Right renal cortex interstitium (tissue), 3 donors: ENCODE measurements at places on chromosomes 5 and 9. TPM values are rescaled to one million over a fixed set of nuclear protein-coding genes. Genes with fewer than 3 reads are reported as not detected.

ADAM19 gene
- 7.7 TPM for polyA plus RNA-seq

SHISAL2B gene
- not detected for polyA plus RNA-seq

ADRA1B gene
- 2.4 TPM for polyA plus RNA-seq

RPL35 gene
- 776 TPM for polyA plus RNA-seq

HAVCR2 gene
- 10.5 TPM for polyA plus RNA-seq

GFI1B gene
- 0.72 TPM for polyA plus RNA-seq

SHLD3 gene
- polyA plus RNA-seq = 4.8 TPM

DOK3 gene
- 4.3 TPM for polyA plus RNA-seq

SH3TC2 gene
- polyA plus RNA-seq = 0.88 TPM

TLX3 gene
- polyA plus RNA-seq = not detected

MCTP1 gene
- 4.2 TPM for polyA plus RNA-seq

GRIA1 gene
- 3.4 TPM for polyA plus RNA-seq

C8G gene
- polyA plus RNA-seq = 0.46 TPM

TRIP13 gene
- 13.9 TPM for polyA plus RNA-seq

DNA sequence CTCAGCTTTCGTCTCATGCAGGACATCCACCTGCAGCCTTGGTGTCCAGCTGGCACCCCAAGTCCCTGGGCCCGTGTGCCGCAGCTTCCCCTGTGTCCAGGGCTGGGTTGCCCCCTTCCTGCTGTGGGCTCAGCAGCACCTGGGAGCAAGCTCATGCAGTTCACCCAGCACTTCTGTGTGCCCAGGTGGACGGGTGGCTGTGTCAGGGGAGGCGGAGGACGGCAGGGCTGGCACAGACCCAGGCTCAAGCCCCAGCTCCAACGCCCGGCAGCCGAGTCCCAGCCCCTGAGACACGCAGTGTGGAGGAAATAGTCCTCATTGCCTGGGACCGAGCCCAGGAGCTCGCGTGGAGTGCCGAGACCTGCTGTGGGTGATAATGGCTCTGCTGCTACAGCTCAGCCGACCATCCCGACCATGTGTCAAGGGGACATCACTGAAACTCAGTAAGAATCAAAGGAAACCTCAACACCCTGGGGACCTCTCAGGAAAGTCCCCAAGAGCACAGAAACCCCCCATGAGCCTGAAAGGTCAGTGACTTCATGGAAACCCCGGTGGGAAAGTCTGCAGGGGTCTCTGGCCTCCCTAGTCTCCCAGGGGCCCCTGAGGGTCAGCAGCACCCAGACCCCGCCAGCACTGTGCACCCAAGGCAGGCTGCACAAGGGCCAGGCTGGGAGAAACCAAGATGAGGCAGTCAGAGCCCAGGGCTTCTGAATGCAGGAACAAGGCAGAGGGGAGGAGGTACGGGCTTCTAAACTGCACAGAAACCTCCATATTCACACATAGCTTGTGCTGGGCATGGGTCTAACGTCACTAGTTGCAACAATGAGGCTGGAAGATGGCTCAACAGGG lies 38.8 kb downstream of the LPCAT1 start:
- DNase-seq = no peak

GRCh38 chr5:6115852-6116251 lies 262.5 kb downstream of the MED10 start:
- DNase-seq = no peak

DNA sequence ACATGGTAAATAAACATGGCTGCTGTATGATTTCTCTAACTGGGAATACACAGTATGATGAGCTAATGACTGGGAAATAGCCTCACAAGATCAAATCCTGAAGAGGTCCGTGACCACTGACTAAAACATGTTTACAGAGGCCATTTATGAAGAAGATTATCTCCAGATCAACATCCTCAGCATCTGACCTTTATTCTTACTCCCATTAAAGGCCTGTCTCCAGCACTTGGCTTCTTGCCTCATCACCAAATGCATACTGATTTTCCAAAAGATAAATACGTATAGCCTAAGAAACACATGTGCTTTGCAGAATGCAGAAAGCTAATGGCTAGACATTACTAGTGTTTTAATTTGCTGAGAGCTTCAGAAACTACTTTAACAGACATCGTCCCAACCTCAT lies 108.0 kb upstream of the TSLP start:
- no peak for DNase-seq

GRCh38 chr9:108258640-108259039 lies 597.1 kb downstream of the ACTL7B start:
- no peak for DNase-seq

- DNase-seq = no peak
Observed at GRCh38 chr5:170755679-170756456, 27.7 kb upstream of the GABRP start.

- no peak for DNase-seq
Observed at GRCh38 chr5:122413722-122414121, 101.7 kb downstream of the SNCAIP start.

DNA sequence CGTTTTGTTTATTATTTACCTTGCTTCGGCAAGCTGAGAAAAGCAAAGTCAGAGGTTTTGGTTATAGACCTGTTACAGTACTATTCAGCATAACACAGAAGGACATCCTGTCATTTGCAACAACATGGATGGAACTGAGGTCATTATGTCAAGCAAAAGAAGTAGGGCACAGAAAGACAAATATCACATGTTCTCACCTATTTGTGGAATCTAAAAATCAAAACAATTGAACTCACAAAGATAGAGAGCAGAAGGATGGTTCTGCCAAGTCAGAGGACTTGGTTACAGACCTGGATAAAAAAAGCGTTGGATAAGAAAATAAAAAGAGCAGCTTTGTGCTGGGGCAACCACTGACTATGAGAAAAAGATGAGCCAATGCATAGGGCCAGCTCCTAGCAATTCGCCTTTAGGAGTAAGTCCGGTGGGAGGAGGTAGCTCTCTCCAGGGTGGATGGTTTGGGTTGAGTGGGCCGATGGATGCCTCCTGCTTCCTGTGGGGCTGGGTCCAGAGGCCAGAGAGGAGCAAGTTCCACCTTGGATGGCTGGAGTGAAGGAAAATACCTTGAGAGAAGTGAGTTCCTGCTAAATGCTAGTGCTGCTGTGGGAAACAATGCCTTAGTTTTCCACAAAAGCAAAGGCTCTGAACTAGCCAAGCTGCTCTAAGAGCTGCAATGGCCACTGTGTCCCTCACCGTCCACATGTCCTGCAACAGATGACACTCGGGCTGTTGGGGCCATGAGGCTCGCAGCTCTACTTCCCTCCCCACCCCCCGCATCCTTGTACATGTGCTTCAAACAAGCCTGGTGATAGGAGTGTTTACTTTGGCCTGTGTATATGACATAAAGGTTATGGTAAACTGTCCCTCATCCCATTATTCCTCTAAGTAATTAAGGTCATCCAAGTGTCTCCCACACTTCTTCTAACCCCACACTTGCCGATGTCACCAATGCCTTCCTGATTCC lies 38.4 kb downstream of the ACOT12 start:
- no peak for DNase-seq

- DNase-seq = no peak
Observed at GRCh38 chr5:146580237-146580636, 64.2 kb upstream of the GPR151 start.

DNA sequence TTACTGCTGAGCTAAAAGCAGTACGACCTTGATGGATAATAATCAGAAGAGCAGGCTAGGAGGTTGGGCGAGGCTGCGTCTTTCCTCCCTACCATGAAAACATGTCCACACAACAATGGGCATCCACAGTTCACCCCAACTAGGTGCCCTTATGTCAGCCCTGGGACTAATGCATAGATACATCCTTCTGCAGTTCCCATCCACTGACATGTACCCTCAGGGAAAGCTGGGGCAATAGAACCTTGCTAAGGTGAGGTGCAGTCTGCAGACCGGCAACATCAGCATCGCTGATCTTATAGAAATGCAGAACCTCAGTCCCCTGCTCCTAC lies 697 bp upstream of the PRUNE2 start:
- DNase-seq = no peak

DNA sequence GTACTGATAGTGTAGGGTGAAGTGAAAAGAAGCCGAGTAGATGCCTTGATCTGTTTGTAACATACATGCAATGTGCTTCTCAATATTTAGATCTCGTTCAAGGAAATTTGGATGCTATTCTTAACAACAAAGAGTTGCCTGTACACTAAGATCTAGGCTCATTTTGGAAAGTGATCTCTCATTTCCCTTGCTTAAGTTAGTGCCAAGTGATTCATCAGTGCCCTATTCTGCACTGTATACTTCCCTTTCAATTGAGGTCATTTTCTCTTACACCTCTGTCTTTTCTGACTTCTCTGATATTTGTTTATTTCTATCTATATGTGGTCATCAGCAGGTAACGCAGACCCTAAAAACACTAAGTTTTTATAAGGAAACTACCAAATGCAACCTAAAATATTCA lies 528.6 kb upstream of the PTPRD start:
- DNase-seq = no peak

DNA sequence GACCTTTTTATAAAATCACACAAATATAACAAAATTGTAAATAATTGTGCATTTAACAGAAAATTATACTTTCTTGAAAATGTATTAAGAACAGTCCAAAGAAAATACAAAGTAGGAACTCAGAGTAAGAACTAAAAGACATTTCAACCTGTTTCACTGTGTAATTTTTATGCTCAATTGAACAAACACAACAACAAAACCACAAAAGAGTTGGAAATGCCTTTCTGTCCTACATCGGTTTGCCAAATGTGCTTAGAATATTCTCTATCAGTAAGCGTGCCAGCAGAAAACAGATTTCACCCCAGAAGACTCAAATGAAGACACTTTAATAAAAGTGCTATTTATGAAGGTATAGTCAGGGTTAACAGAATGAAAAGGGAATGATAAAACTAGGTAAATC lies 592.1 kb downstream of the PRELID2 start:
- DNase-seq = no peak

- no peak for DNase-seq
Observed at GRCh38 chr5:61330845-61331406, 1.1 kb upstream of the ZSWIM6 start.

DNA sequence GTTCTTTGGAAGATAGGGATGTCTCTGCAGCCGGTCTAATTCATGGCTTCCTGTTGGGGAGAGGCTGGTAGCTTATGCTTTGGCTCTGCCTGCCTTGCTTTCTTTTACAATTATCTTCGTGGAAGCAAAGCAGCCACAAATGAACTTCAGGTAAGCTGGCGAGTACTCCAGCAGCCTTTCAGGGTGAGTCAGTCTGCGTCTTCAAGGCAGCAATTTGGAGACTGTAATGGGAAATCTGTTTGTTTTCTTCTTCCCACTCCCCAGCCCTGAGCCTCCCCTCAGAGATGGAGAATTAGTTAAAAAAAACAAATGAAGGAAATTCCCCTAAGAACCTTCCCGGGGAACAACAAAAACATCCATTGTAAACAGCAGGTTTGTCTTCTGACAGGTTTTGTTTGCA lies 100.1 kb downstream of the PSAT1 start:
- no peak for DNase-seq

GRCh38 chr5:107670087-107670931 lies 428 bp downstream of the EFNA5 start:
- peak; percentile 27 for DNase-seq

DNA sequence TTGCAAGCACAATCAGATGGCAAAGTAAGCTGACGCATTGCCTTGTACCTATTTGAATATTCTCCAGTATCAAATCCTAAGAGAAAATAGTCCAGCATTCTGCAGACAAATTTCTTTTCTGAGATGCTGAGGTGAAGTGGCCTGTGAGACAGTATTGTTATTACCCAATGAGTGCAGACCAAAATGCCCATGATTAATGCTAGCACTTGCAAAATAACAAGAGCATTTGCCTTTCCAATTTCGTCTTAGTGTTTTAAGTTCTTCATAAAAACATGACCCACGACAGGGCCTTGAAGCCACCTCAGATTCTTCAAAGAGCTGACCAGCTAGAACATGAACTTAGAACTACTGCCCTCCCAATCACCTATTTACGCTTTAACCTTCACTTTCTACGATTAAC lies 2.6 kb upstream of the IQGAP2 start:
- DNase-seq = no peak
